Stimulated activated CD8-positive, alpha-beta memory T cell treated with anti-CD3 and anti-CD28 coated beads, Interleukin-7, amount 100 ng/mL, for 4 hours (primary cell): ENCODE measurements at places on chromosomes 5 and 9.

- DNase-seq = no peak
These were observed 258.8 kb upstream of the CHD1 start for GRCh38 chr5:99187611-99188010.

- no peak for DNase-seq
These were observed 259.4 kb upstream of the VLDLR start for GRCh38 chr9:2362150-2362549.

DNA sequence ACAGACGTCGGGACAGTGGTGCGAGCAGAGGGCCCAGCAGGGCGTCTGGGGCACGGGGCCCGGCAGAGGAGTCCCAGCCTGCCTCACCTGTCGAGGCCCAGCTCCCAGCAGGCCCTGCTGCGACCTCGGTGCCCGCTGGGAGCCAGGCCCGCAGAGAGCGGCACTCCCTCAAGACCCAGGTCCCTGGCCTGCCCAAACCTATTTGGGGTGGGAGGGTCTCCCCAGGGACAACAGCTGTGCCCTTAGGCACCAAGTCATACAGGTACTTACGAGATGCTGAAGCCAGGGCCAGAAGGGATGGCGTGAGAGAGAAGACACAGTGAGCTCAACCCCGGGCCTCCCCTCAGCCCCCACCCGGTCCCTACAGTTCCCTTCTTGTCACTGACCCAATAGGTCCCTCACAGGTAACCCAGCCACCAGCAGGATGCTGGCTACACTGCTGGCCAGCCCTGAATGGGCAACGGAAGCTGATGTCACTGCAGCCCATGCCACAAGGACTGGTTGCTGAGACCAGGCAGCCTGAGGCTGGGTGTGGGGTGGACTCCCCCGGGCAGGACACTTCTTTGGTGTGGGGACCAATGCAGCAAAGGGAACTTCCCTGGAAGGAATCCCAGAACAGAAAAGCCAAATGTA, 3.7 kb downstream of the NSMF start:
- no peak for DNase-seq

GRCh38 chr5:119304439-119305211, 51.2 kb upstream of the TNFAIP8 start:
- DNase-seq = no peak

GRCh38 chr5:40453689-40454088, 226.0 kb upstream of the PTGER4 start:
- no peak for DNase-seq

GRCh38 chr5:9903801-9904200, 273.6 kb upstream of the TAS2R1 start:
- DNase-seq = no peak

DNA sequence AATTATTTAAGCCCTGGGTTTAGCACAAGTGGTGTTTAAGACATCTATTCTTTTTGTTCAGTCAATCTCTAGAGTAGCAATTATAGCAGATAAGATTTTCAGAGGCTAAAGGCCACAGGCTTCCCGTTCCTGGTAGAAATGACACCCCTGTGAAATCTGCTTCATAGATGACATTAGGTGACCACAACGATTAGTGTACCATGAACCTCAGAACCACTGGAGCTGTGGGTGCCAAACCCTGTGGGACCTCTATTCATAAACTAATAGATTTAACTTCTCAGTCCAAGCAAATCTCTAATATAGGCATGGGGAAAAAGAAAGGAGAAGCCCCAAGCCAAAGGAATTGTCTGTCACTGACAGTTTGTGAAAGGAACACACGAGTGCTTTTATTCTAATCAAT, 207.4 kb downstream of the ARRDC3 start:
- DNase-seq = no peak

DNA sequence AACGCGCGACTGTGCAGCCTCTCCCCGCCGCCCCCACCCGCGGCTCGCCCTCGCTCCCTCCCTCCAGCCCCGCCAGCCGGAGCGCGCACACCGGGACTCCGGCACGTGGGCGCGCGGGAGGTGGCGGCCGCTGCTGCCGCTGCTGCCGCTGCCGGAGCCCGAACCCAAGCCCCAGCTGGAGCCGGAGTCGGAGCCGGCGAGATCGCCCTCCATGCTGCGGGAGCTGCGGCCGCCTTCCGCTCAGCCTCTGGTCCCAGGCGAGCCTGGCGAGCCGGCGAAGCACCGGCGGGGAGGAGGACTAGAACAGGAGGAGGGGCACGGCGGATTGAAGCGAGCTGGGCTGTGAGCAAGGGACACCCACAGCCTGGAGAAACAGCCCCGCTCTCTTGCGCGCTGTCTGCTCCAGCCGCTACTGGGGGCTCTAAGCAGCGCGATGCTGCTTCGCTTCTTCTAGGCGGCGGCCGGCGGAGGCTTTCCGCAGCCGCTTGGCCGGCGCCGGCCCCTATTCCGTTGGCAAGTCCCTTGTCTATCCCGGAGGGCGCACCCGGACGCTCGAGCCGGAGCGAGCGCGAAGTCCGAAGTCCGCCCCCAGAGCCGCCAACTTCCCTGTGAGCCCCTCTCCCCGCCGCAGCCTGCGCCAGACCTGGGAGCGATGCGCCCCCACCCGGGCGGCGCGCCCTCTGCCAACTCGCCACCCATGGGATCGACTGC, 598.7 kb upstream of the SGCD start:
- DNase-seq = no peak

GRCh38 chr5:1509346-1510085, 14.2 kb downstream of the LPCAT1 start:
- DNase-seq = no peak

- DNase-seq = no peak
These were observed 113.8 kb downstream of the ZNF462 start for GRCh38 chr9:106976772-106977171.

GRCh38 chr5:143132739-143133138, 270.7 kb downstream of the NR3C1 start:
- DNase-seq = no peak

- DNase-seq = no peak
These were observed 24.1 kb upstream of the MTAP start for GRCh38 chr9:21778304-21778703.

DNA sequence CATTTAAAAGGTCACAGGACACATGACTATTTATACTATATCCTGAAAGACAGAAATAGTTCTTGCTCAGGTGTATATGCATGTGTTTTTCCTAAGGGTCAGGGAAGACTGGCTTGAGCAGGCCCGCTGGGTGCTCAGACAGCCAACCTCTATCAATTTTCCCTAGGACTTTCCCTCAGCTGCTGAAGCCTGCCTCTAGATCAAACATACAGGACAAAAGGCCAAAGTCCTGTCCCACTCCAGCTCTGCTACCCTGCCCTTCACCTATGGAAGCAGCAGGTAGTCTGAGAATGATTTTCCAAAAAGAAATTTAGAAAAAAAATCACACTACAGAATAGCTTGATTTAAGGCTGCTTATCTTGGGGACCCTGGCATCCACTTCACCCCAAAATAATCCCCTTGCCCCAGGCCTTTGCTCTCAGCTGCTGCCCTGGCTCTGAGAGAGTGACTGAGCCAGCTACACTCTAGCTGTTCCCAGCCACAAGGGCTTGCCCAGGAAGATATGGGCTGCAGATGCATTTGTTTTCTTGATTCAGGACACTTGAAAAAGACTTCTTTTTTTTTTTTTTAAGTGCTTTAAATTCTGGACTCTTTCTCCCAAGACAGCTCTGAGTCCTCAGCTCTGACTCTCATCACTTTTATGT, 42.5 kb downstream of the KLHL3 start:
- DNase-seq = no peak

GRCh38 chr9:27703216-27703980, 130.1 kb upstream of the C9orf72 start:
- DNase-seq = no peak

- no peak for DNase-seq
These were observed 1.0 kb downstream of the AQP3 start for GRCh38 chr9:33446240-33446945.

DNA sequence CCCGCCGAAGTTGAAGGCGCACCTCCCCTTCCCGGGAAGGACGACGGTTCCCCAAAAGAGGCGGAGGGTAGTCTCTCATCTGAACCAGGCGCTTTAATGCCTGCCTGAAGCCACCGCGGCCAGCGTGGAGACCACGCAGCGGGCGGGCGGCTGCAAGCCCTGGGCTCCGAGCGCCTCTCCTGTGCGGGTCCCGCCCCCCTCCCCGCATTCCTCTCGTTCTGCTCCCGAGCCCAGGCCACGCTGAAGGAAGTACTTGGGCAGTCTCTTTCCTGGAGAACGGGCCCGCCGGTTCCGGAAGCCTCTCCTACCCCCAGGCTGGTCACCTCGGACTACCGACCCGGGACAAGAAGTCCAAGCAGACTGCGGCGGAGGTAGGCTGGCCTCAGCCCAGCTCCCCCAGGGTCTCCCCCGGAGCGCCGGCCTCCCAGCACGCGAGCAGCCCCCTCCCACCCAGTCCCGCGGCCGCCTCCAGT, 571 bp downstream of the PPIC start:
- DNase-seq = no peak

GRCh38 chr9:83642793-83643192, 19.9 kb downstream of the IDNK start:
- no peak for DNase-seq

- DNase-seq = no peak
These were observed 670 bp downstream of the CCDC171 start for GRCh38 chr9:15553528-15553898.

DNA sequence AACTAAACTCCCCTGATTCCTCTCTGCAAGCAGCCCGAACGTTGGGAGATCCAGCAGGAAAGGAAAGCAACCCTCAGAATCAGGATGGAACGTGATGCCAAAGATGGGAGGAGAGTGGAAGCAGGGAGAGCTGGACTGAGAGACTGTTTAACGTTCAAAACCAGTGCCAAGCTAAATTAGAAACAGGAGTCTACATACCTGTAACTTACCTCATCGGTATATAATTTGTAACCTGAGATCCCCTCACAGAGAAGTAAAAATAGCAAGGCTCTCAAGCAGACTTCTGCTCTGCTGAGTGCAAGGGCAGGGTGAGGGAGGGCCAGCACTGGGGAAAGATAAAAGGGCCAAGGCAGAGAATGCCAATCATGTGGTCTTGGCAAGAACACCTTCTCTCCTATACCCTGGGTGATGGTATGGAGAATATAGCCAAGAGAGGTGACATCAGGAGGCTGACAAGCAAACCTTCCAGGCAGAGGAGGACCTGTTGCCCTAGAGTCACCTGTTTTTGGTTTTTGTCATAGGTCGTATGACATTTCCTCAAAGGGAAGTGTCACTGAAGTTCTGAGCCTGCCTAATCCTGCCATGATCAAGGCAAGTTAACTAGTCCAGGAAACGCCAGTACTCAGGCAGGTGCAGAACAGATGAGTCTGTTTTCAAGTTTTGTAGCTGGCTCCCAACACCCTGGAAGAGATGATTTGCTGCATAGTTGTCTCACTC, 472.0 kb downstream of the NFIB start:
- DNase-seq = no peak

GRCh38 chr5:60685028-60685427, 14.9 kb downstream of the DEPDC1B start:
- DNase-seq = no peak

GRCh38 chr9:116027951-116028350, 125.6 kb upstream of the PAPPA start:
- no peak for DNase-seq

DNA sequence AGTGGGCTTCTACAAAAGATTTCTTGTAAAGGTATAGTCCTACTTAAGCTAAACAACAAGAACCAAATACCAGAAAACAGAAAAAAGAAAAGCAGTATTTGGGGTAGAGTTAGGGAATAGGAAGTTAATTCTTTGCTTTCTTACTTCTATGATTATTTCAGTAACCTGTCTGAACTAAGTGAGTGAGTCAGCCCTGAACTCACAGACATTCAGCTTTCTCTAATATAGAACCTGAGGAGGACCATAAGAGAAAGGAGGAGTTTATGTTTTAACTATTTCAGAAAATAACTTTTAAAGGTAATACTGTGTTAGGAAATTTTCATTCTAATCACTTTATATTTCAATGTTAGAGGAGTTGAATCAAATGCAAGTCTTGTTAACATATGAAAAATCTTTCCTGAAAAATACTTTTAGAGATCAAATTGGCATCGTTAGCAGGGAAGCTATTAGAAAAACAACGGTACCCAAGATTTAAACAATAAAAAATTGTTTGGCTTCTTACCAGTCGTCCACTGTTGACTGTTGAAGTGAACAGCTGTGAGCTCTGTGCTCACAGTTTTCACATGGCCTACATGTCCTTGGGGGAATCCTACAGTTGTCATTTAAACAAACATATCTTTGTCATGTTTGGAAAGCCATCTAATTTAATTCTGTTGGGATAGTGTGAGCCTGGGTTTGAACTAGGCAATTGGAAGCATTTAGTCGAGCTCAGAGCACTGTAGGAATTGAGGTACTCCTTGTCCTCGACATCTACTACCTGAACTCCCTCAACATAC, 19.9 kb upstream of the ZFAND5 start:
- DNase-seq = no peak

GRCh38 chr5:158376679-158377078, 517.7 kb upstream of the CLINT1 start:
- no peak for DNase-seq

DNA sequence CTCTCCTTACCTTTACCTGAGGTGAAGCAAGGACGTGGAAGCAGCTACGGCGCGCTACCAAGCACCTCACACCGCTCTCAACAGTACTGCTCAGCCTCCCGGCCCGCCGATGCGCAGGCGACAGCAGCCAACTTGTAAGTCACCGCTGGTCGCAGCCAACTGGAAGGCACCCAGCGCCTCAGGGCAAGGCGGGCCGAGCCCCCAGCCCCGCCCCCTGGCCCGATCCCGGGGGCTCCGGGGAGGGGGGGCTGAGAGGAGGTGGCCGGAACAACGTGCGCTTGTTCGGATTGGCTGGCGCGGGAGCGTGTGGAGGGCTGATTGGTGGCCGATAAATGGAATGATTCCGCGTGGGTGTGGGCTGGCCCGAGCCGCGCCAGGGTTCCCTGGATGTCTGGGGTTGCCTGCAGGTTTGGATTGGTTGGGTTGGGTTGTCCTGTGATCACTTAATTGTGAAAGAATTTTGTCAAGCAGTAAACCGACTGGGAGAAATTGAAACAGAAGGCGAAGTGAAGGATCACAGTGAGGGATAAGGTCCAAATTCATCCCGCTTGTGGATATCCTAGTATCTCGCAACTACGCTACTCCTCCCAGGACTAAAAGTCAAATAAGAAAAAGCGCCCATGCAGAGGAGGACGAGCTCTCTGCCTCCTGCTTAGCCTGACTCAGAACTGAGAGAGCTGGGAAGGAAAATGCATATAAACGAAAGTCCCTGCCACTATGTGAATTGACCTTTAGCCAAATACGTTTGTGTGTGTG, at the start of gene STARD4:
Gene STARD4 (minus strand): TSS at position 161 of the 756 bp plus-strand sequence. CDS start 5,102 bp downstream, outside the sequence.
- peak; percentile 87 for DNase-seq

- no peak for DNase-seq
These were observed 28.0 kb downstream of the ADAMTSL1 start for GRCh38 chr9:18501949-18502348.

- no peak for DNase-seq
These were observed 2.0 kb downstream of the OGN start for GRCh38 chr9:92402360-92402759.

DNA sequence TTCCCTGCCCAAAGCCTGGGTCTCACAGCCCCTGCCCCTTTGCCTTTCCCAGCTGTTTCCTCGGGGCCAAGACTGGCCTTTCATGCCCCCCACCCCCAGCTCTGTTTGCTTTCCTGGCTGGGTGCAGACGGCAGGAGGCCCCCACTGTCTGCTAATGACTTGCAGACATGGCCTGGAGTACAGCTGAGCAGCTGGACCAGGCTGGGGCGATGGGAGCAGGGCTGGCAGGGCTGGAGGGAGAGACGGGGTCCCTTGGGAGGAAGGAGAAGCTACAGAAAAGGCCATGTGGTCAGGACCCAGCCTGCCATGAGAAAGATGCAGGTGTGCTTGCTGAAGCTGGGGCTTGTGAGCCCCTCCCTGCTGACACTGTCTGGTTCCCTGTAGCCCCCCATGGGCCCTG, 28.3 kb upstream of the GFPT2 start:
- no peak for DNase-seq
